Activated CD4-positive, alpha-beta T cell treated with anti-CD3 and anti-CD28 coated beads, Interleukin-2, amount 10 ng/mL, durations not matched to agents 24 days and 14 days (primary cell): ENCODE measurements at places on chromosomes 12 and 14. TPM values are rescaled to one million over a fixed set of nuclear protein-coding genes. Genes with fewer than 3 reads are reported as not detected.
A peak's percentile ranks its signal among the peaks of the same experiment; 100 is the strongest.

DNA sequence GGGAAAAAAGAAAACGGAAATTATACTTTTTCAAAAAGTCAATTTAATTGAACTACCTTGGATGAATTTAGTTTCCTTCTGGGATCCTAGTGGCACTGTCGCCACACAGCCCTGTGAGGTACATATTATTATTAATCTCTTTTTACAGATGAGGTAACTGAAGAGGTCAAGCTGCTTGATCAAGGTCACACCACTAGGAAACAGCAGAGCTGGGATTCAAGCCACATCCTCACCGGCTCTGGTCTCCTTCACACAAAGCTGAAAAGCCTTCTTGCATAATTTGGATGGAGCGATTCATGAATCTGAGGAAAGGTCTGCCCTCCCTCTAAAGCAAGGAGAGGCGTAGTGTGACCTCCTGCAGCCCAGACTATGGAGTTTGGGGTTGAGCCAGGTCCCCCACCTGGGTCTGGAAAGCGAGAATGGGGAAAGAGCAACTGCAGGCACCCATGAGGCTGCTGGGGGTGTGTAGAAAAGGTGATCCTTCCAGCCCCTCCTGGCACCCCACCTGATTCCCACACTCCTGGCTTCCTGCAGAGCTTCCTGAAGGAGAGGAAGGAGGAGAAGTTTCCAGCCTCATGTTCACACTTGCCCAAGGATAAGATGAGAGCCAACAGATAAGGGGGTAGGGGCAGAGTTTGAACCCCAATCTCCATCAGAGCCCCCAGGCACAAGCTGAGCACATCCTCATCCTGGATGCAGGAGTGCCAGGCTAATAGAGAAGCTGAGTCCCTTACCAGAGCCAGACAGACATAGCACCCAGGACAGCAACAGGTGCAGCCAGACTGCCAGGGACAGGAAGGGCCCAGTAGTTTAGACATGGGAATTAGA is 3.9 kb upstream of the KRT79 start:
- peaks cover 2% of the 10 kb centered on the region for H3K27me3 ChIP-seq
- H3K27ac ChIP-seq = no peak overlapping the region
- H3K36me3 ChIP-seq = no peaks in the 10 kb centered on the region
- H3K4me3 ChIP-seq = no peak overlapping the region
- H3K4me1 ChIP-seq = peaks cover 28% of the 10 kb centered on the region
- no peak for DNase-seq

GRCh38 chr14:104865631-104866441 is 768 bp downstream of the CEP170B start:
- peak; percentile 82 for DNase-seq
- H3K27me3 ChIP-seq = peaks cover 11% of the 10 kb centered on the region
- no peak overlapping the region for H3K27ac ChIP-seq
- H3K4me3 ChIP-seq = peak overlapping the region; percentile 75
- no peaks in the 10 kb centered on the region for H3K36me3 ChIP-seq

- H3K4me3 ChIP-seq = no peak overlapping the region
- peak overlapping the region; percentile 32 for H3K27ac ChIP-seq
Measured at GRCh38 chr12:26803552-26803951, 29.4 kb downstream of the ITPR2 start.

DNA sequence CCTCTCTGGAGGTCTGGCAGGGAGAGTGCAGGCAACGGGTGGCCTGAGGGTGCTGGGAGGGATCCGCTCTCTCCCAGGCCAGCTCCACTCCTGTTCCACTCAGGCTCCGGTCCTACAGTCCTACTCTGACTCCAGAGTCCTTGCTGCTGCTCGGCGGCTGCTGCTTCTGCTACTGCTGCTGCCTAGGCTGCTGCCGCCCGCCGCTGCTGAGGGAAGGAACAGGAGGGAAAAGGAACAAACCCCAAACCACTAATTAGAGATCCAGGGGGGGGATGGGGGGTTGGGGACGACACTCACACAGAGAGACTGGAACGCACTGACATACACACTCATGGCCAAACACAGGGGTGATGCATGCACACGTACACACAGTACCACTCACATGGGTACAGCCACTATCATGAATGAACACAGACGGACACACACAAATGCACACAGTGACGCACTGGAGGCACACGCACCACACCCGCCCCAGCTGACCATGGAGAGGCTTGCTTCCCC is at the start of gene SP7:
Gene SP7, minus strand, starts transcription at position 174 of the 501 bp plus-strand sequence. CDS start 708 bp downstream, outside the sequence.
- no peak within 1 kb of the TSS for H3K4me3 ChIP-seq
- no peak for DNase-seq
- H3K4me1 ChIP-seq = peaks cover 24% of the 10 kb centered on the region
- H3K27ac ChIP-seq = no peak within 1 kb of the TSS
- H3K27me3 ChIP-seq = peaks cover 52% of the 10 kb centered on the region

- no peak overlapping the region for H3K4me3 ChIP-seq
- no peaks in the 10 kb centered on the region for H3K36me3 ChIP-seq
- H3K27ac ChIP-seq = no peak overlapping the region
- no peak for DNase-seq
- no peaks in the 10 kb centered on the region for H3K27me3 ChIP-seq
Measured at GRCh38 chr12:49253033-49253623, 11.8 kb upstream of the TUBA1C start.

DNA sequence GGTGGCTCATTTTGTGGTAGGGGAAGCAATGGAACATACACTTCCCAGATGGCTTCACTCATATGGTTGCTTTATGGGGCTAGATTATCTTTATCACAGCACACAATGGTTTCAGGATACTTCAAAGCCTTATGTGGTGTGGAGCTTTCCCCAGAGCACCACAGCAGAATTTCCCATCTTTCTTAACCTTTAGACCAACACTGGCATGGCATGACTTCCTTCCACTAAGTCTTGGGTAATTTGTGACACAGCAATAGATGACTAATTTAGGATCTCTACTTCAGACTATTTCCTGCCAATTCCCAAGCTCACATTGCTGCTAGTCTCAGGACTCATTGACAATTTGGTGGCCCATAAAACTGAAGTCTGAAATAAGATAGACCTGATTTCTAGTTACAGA is 36.9 kb upstream of the DCN start:
- DNase-seq = no peak
- H3K4me1 ChIP-seq = no peaks in the 10 kb centered on the region
- no peaks in the 10 kb centered on the region for H3K36me3 ChIP-seq
- H3K27ac ChIP-seq = no peak overlapping the region
- H3K4me3 ChIP-seq = no peak overlapping the region

- no peak overlapping the region for H3K27ac ChIP-seq
- H3K36me3 ChIP-seq = peaks cover 40% of the 10 kb centered on the region
- peaks cover 60% of the 10 kb centered on the region for H3K4me1 ChIP-seq
- DNase-seq = no peak
- no peak overlapping the region for H3K4me3 ChIP-seq
- no peaks in the 10 kb centered on the region for H3K27me3 ChIP-seq
Measured at GRCh38 chr12:104507672-104508071, 50.9 kb downstream of the CHST11 start.

- H3K27ac ChIP-seq = peak overlapping the region; percentile 94
- H3K4me1 ChIP-seq = peaks cover 78% of the 10 kb centered on the region
- H3K36me3 ChIP-seq = peaks cover 4% of the 10 kb centered on the region
- DNase-seq = peak; percentile 93
- no peaks in the 10 kb centered on the region for H3K27me3 ChIP-seq
Measured at GRCh38 chr12:92403210-92404175, 257.8 kb upstream of the BTG1 start.

The PLBD1 gene
- total RNA-seq = not detected in 2 replicates

The KERA gene
- total RNA-seq = not detected in 2 replicates

The GPX2 gene
- total RNA-seq = not detected in 2 replicates

The LRIG3 gene
- not detected in 2 replicates for total RNA-seq

The OLR1 gene
- total RNA-seq = not detected in 2 replicates

The HNRNPC gene
- total RNA-seq = 1,009 and 1,054 TPM in 2 replicates
